ENCODE measurements at places on chromosomes 12 and 14.
A peak's percentile ranks its signal among the peaks of the same experiment; 100 is the strongest.

GRCh38 chr12:117968151-117968789, 520 bp downstream of the KSR2 start:
- no peak for DNase-seq

DNA sequence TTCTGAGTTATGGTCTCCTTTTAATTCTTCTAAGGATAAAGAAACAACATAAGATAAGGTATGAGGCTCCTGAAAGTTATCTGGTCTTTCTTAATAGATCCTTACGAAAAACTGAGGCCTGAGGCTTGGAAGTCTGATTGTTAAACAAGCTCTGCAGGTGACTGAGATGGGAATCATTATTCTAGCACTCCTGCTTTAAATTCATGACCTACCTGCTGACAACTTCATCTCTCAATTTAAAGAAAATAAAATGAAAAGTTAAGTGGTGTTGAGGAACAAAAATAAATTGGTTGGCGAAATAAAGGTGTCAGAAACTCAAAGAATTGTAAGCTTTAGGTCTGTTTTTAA, 80.1 kb downstream of the FAR2 start:
- no peak for DNase-seq

DNA sequence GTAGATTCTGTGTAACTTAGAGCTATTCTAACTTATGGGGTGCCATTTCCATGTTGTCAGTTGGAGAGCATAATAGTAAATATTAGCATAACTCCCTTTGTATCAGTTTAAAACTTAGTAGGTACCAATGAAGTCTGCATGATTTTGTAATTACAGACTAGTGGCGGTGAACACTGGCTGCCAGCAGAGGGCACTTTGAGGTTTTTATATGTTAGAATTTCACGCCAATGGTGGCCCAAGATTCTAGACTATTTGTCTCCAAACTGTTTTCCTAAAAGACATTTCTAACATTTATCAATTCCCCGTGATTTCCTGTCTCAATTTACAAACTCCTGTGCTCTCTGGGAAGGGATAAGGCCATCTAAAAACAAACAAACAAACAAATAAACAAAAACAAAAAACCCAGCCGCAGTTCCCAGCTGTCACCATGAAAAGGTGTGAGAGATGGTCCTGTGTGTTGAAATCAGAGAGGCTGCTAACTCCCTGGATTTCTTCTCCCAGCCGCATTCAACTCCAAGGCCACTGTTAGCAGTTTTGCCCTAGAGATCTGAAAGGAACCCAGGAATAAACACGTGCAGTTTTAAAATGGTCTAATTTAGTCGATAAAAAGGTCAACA, 57.6 kb downstream of the BRMS1L start:
- no peak for DNase-seq

GRCh38 chr12:60195483-60195882, 599.7 kb downstream of the SLC16A7 start:
- no peak for DNase-seq

GRCh38 chr14:56059054-56059453, 59.2 kb upstream of the PELI2 start:
- no peak for DNase-seq

DNA sequence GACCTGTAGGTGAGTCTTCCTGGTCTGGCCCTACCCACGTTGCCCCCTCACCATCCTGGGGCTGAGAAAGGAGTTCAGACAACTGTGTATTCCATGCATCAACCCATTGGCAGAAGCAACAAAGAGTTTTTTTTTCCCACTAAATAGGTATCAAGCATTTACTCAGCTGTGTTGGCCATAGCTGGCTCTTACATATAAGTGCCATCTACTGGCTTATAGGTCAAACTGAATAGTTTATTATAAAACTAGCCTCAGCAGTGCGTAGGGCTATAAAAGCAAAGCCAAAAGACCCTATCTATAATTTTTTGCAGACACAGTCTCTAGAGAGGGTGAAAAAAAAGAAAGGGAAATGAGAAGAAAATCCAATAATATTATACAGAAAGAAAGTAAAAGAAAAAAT, 765.2 kb upstream of the MGAT4C start:
- no peak for DNase-seq

- no peak for DNase-seq
These were observed 35.9 kb downstream of the ACADS start for GRCh38 chr12:120761519-120761934.

DNA sequence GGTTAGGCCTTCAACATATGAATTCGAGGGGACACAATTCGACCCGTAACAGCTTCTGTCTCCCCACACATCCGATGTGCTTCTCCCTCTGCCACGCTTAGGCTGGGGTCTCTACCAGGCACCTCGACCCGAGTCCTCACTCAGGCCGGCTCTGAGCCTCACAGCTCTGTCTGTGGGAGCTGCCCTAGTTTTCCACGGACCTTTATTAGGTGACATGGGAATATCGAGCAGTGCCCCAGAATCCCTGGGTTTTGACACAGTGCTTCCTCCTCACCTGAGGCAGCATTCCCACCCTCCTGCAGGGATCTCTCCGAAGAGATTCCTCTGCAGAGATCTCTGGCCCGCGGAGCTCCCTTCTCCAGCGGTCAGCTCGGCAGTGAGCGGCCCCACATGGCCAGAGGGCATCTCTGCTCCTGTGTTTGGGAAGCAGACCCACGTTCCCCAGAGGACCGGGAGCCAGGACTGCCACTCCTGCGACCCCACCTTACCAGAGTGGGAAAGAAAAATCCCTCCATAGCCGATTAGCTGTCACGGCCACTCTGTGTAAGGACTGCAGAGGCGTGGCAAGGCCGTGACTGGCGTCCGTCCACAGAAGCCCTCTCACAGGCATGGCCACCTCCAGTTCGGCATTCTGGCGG, 21.2 kb downstream of the ZBTB42 start:
- no peak for DNase-seq

DNA sequence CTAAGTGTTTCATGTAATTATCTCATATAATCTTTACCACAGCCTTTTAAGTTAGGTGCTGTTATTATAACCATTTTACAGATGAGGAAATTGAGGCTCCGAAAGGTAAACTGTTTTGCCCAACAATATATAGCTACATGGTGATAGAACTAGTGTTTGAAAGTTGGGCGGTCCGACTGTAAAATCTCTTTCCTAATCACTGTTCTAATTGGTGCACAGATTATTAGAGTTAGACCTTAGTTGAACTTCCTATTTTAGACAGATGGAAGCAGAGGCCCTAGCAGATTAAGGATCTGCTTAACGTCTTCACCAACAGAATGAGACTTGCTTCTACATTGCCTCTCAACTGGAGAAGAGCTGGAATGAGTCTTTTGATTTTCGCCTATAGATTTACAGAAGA, 30.0 kb upstream of the DUSP6 start:
- no peak for DNase-seq

GRCh38 chr12:45938566-45938965, 51.8 kb downstream of the SCAF11 start:
- DNase-seq, result peak; percentile 29

- DNase-seq, result no peak
These were observed 153.1 kb downstream of the BCAT1 start for GRCh38 chr12:24795699-24796347.

DNA sequence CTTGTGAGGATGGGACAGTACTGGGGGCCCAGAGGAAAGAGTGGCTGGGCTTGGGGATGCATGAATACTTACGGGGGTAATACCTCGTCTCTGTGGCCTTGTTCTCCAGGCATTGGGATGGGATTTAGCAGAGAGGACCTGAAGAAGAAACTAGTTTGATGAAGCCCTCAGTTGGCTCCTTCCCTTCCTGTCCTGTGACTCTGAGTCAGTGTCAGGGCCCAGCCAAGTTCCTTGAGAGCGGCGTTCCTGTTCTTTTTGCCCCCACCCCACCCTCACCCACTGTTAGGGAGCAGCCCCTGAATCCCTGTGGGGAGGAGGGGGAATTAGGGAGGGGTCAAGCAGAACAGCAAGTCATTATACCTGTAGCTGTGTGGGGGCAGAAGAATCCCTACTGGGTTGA, 5.2 kb upstream of the LRP1-AS start:
- DNase-seq, result no peak

GRCh38 chr12:30719060-30719459, 23.4 kb upstream of the IPO8 start:
- no peak for DNase-seq

GRCh38 chr14:26597589-26598080, at the start of gene NOVA1:
TSS of gene NOVA1 (minus strand) at chr14:26598033. CDS start at chr14:26597436, 597 bp downstream.
- DNase-seq, result peak; percentile 54

DNA sequence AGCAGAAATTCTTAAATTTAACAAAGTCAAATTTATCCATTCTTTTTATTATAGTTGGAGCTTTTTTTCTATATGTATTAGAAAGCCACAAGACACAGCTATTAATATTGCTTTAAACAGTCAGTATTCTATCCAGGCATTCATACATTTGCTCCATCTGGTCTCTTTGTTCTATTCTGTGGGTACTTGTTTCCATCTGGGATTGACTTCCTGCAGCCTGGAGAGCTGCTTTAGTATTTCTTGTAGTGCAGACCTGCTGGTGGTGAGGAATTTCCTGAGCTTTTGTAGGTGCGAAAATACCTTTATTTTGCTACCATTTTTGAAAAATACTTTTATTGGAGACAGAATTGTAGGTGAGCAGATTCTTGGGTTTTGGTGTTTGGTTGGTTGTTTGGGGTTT, 29.0 kb downstream of the CCDC60 start:
- DNase-seq, result no peak

DNA sequence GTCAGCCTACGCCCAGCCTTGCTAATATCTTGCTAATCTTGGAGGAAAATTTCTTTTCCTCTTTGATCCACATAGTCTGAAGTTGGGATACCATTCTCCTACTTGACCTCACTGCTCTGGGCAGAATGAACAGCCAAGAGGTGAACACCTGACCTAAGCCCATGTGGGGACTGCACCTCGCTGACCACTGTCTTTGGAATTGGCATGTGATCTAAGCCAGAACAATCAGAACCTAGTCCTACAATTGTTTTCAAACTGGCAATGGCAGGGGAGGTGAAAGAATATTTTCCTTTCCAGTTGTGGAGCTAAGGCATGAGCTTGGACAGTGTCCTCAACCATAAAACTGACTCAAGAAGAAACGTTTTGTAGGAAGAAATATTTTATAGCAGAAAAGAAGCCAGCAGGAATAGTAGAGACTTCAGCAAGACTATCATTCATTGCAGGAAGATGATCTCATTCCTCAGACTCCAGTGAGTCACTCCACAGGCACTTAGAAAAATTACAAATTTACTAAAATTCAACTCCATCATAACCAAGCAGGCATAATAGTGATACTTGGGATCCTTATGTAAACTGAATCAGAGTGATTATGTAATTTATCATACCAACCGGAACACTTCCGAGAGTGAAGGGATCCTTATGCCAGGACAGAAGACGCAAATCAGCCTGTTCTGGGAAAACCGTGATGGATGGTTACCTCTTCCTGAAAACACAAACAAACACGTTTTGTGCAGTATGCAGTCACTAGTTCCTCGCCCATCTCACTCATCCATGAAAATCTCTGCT, 14.7 kb downstream of the PTPRO start:
- DNase-seq, result no peak

DNA sequence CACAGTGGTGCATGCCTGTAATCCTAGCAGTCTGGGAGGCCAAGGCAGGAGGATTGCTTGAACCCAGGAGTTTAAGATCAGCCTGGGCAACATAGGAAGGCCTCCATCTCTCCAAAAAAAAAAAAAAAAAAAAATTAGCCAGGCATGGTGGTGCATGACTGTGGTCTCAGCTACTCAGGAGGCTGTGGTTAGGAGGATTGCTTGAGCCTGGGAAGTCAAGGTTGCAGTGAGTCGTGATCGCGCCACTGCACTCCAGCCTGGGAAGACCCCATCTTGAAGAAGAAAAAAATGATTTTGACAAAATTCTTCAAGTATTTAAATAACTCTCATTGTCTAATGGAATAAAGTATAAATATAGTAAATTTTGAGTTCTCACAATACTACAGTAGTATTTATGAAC, 219.2 kb upstream of the SSTR1 start:
- no peak for DNase-seq

- peak; percentile 47 for DNase-seq
These were observed 399 bp upstream of the WASHC4 start for GRCh38 chr12:105107171-105107493.

DNA sequence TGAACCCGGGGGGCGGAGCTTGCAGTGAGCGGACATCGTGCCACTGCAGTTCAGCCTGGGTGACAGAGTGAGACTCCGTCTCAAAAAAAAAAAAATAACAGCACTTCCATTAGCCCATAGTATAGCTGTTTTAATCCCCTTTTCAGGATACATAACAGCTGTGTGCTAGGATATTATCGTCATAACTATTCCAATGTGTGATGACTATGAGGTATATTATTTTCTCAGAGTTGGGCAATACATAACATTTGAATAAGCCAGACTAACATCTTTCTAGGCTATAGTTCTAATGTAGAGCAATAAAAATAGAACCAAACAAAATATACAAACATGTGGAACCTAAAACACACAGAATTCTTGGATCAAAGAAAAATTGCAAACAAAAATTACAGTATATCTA, 57.1 kb downstream of the MARK3 start:
- no peak for DNase-seq

DNA sequence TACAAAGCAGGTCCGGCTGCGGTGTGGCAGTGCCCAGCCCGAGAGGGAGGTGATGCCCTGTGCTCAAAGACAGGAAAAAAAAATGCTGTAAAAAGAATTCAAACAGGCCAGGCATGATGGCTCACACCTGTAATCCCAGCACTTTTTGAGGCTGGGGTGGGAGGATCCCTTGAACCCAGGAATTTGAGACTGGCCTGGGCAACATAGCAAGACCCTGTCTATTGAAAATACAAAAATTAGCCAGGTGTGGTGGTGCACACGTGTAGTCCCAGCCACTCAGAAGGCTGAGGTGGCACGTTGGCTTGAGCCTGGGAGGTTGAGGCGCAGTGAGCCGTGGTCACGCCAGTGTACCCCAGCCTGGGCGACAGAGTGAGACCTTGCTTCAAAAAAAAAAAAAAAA, 26.4 kb downstream of the DNAH10 start:
- DNase-seq, result no peak

DNA sequence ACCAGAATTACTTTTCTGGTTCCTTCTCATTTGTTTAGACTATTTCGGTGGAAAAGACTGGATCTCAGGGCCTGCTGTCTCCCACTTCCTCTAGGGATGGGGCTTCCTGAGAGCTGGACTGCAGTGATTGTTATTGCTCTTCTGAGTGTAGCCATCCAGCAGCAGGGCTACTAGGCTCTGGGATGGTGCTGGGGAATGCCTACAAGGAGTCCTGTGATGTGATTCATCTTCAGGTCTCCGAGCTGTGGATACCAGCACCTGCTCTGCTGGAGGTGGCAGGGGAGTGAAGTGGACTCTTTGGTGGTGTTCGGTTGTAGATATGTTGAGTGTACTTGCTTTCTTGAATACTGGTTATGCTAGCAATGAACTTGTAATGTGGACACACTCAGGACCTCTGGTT, 42.7 kb downstream of the AEBP2 start:
- DNase-seq, result no peak

DNA sequence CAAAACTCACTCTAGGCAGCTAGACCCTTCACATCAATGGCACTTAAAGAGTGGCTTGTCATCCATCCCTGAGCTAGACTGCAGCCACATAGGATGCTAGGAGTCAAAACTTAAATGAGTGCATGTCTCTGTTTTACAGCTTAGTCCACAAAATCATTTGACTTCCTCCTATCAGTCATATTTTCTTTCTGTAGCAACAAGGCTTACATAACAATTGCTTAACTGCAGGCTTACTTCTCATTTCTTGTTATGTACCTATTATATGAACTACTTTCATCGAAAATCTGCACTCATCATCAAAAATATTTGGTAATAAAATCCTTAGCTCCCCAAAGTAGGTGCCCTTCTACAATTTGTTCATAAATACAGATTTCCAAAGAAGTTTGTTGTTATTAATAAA, 30.1 kb downstream of the CLEC1A start:
- no peak for DNase-seq
